ENCODE measurements at places on chromosomes 2 and 18.

DNA sequence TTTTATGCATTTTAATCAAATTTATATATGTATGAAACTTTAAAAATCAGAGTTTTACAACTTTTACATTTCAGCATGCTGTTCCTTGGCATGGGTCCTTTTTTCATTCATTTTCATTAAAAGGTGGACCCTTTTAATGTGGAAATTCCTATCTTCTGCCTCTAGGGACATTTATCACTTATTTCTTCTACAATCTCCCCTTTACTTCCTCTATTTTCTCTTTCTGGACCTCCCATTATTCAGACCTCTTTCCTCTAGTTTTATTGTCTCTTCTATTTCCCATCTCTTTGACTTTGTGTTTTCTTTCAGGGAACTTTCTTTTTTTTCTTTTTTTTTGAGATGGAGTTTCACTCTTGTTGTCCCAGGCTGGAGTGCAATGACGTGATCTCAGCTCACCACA lies 5.7 kb downstream of the PROC start:
- DNase-seq, result no peak

GRCh38 chr2:236844711-236845110 lies 241.0 kb upstream of the COPS8 start:
- DNase-seq, result no peak

DNA sequence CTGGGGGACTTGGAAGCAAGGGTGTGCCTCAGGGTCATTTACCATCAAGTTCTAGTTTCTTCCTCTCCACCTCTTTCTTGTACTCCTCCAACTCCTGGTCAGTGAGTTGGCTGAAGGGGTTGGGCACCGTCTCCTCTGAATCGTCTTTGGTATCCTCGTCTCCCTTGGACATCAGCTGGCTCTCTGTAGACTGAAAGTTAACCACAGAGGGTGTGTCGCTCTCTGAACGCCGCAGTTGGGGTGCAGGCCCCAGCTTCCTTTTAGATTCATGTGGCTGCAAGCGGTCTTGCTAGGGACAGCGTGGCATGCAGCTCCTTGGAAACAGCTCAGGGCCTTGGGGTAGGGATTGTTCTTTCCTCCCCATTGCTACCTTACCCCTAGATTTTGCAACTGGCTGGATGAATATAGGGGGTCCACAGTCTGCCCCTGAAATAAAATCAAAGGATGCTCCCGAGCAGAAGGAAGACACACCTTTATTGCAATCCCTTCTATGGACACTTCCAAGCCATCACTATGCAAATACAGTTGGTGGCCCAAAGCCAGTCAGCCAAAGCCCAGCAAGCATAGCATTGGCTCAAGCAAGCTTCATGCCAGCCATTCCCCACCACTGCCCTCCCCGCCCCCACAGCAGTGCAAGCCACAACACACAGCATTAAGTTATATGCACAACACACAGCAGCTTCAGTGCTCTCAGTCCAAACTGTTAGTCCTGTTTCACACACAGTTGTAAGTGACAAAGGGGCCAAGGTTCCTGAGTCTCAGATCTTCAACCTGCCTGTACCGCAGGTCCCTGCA lies 93.2 kb downstream of the ADD2 start:
- no peak for DNase-seq

DNA sequence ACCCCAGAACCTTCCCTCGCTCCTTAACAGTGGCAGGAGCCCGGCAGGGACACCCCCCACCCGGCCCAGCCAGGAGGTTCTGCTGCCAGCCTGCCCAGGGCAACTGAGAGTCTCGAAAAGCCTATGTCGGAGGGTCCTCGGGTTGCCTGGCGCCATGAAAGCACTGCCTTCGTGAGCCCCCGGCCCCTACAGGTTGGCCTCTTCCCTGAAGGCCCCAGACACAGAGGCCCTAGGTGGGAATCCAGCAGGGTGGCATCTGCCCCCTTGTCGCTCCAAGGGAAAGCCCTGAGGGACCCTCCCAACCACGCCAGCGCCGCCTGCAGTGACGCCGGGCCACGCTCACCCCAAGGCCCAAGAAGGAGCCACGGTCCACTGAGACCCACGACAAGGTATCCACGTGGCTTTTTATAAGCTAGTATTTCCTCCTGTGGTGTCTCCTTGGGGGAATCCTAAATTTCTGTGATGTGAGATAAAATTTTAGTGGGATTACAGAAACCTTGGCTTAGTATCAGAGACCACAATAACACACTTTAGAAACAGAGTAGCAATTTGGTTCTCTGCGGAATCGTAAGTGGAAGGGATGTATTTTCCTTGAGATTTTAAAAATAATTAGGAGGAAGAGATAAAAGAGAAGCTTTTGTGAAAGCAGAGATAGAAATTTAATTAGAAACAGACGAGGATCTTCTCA lies 138.9 kb downstream of the HDAC4 start:
- no peak for DNase-seq

GRCh38 chr2:58045580-58046334 lies 849 bp upstream of the VRK2 start:
- DNase-seq, result no peak

- no peak for DNase-seq
These were observed 178.0 kb downstream of the MCFD2 start for GRCh38 chr2:46737577-46737976.

DNA sequence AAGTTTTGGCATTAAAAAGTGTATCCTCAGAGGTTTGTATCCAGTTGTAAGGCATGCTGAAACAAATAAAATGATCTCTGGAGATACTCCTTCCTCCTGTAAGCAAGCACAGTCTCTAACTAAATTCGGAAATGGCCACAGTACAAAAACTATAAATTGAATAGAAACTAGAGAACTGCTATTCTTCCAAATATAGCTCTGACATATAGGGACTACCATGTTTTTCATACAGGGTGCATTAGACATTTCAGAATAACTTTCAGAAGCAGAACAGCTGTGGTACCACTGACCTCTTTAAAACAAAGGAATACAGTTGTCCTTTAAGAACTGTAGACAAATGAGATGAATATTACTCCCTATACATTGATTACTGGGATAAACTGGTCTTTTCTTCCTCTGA lies 568.5 kb downstream of the ARHGAP15 start:
- DNase-seq, result no peak

All from stimulated activated naive CD4-positive, alpha-beta T cell (primary cell).